ENCODE measurements at places on chromosomes 11 and 22.

DNA sequence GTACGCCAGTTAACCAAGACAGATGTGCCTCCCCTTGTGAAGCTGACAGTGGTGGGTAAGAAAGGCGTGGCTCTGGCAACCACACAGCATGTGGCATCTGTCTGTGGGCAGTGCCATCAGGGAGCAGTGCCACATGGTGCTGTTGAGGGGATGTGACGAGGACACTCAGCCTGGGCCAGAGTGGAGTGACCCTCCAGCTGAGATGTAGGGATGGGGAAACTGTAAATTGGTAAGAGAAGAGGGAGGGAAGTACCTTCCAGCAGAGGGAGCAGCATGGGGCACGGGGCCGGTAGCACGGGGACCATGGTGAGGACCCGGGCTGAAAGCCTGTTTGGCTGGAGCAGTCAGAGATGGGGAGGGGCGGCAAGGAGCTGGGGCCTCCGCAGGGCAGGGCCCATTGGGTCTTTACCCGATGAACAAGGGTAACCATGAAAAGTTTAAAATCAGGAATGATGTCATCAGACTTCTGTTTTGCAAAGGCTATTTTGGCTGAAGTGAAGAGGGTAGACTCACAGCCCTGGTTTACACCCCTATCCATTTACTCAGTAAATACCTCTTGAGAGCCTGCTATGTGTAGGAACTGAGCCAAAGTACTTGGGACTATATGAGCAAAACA is 10.4 kb downstream of the TMPRSS6 start:
- peak; percentile 44 for DNase-seq

- peak; percentile 46 for DNase-seq
Observed at GRCh38 chr22:46250783-46251125, 661 bp upstream of the CDPF1 start.

DNA sequence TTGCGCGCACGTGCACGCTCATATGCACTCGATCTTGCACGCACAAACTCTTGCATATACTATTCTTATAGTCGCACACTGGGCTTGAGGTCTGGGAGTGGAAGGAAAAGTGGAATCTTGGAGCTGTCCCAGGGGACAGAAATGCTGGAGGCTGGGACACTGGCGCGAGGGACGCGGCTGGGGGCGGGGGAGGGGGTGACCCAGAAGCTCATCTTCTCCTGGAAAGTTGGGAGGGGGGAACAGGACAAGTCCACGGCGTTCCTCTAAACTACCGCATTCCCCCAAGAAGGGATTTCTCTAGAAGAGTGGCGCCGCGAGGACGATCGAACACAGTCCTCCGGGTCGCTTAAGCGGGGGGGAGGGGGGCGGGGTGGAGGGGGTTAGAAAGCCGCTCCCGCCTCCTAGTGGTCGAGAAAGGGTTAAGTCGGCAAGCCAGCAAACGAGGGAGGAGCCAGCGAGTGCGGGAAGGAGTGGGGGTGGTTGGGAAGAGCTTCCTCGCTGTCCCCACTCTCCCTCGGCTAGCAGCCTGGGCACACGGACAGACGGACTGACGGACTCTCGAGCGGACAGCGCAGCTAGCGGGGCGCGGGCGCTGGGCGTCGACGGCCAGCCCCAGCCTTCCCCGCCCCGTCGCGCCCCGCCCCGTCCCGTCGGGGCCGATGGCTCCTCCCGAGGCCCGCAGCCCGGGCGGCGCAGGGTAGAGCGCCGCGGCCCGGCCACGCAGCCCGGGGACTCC is at the start of gene RTN4RL2:
Gene RTN4RL2, plus strand, starts transcription at position 507 of the 736 bp plus-strand sequence. CDS start 338 bp downstream, outside the sequence.
- peak; percentile 67 for DNase-seq

DNA sequence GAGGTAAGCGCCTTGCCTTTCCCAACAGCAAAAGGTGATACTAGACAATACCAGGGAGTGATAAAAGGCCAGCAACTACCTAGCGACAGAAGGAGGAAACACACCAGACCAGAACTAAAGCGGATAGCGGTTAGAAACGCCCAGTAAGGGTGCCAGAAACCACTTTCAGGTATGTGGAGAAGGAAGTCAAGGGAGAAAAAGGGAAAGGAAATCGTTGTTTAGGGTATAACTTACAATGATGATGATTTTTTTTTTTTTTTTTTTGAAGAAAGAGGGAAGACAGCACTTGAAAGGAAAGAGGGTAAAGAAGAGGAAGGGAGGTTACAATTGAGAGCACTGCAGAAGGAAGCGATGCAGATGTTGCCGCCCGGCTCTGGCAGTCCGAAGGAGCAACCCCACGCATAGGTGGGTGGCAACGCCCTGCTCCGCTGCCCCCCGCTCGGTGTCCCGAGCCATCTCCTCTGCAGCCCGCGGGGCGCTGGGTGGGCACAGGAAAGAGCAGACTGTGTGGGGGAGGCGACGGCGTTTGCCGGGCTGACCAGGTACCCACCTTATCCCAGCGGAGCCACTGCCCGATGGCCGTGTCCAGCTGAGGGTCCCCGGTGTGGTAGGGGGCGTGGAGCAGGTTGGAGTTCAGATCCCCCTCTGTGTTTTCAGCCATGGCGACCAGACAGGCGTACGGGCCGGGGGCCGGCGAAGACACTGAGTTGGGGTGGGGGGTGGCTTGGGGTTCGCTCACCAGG is 561 bp downstream of the PGM2L1 start:
- no peak for DNase-seq

- DNase-seq: no peak
Observed at GRCh38 chr11:76849376-76849775, 11.3 kb upstream of the ACER3 start.

DNA sequence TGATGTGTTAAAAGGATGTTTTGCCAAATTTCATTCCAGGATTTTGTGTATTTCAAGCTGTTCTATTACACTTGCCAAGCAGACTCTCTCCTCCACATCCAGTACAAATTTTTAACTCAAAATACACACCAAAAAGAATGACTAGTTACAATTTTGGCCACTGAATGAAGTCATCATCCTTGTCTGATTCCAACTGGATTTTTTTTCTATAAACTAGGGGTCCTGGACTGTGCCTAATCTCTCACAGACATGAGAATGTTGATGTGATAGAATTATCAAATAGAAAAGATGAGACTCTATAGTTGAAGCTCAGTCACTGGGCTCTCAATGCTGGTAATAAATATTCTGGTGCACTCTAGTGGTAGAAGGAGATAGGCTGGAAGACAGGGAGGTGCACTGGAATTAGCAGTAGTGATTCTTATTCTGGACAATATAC is 85.8 kb downstream of the FANCF start:
- DNase-seq: no peak

DNA sequence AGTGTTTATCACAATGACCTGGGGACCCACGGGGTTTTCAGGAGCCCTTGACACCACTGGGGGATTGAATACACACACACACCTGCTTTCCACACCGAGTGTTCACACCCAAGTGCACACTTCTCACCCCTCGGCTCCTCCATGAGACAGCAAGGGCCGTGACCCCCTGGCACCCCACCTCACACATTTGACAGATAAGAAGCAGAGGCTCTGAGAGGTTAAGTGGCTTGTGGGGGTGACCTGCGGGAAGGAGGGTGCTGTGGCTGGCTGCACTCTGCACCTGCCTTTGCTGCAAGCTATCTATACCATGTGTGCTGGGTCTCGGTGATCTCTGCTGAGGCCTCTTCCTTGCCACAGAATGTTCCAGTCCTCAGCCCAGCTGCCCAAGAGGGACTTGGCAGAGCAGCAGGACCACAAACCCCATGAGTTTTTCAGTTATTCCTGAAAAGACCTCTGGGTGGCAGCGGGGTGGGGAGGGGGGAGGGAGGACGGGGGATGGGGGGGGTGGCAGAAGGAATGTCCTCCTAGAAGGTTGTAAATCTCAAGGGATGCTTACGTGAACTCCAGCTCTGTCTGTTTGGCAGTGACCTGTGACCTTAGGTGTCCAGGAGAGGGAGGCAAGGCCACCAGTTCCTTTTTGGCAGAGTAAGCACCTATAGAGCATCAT is 47.9 kb upstream of the RFPL3 start:
- DNase-seq: no peak
